ENCODE measurements at places on chromosomes 4 and X.
A peak's percentile ranks its signal among the peaks of the same experiment; 100 is the strongest.

GRCh38 chrX:132576939-132577338 lies 88.1 kb upstream of the MBNL3 start:
- no peak for DNase-seq

DNA sequence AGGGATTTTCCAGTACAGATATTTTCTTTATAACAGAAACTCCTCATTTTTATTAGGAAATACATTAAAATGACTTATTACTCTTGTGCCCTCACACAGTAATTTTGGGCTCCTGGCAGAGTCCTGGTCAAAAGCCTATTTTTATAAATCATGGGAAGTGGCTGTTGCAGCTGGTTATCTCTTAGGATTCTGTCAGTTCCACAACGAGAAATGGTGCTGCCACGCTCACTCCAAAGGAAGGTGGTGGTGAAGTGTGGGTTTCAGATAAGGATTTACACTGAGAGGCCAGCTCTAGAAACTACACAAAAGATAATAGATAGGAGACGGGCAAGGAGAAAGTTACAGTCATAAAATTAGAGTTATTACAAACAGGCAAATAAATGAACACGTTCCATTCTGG lies 159.2 kb upstream of the FAM241A start:
- no peak for DNase-seq

- no peak for DNase-seq
Measured at GRCh38 chrX:23884427-23885024, 23.2 kb downstream of the APOO start.

DNA sequence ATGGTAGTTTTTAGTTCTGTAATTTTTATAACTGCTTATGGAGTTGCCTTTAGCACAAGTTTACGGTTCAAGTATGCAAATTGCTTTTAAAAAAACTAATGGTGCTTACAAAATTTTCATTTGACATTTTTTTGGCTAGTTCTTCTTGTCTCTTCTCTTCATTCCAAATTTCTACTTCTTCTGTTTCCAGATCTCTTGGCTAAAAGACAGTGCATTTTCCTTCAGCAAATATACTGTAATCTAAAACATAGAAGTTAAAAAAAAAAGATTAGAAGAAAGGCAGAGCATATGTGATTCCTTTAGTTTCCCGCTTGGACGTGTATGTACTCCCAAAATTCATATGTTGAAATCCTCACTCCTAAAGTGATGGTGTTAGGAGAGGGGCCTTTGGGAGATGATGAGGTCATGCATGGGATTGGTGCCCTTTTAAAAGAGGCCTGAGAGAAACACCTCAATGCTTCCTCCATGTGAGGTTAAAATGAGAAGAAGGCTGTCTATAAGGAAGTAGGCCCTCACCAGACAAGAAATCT lies 132.1 kb upstream of the NPY2R start:
- no peak for DNase-seq

GRCh38 chr4:74658116-74658515 lies 136.2 kb downstream of the BTC start:
- no peak for DNase-seq

DNA sequence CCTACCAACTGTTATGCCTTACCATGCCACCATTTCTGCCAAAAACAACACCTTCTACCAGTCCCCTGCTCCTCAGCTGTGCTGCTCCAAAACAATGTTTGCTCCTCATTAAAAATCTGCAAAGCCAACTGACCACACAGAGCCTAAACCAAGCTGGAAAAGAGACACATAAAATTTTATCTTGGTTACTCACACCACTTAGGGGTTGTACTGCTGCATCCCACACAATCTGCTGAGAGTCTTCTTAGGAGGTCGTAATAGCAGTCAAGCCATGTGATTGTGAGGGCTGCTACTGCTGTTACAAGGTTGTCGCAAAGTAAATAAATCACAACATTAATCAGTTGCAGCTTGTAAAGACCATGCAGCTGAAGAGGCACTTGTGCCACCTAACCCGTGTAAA lies 607.4 kb upstream of the FAM241A start:
- no peak for DNase-seq

GRCh38 chr4:76380561-76380960 lies 40.4 kb downstream of the CCDC158 start:
- DNase-seq = no peak

- DNase-seq = no peak
Measured at GRCh38 chr4:122976111-122976510, 53.7 kb upstream of the NUDT6 start.

- no peak for DNase-seq
Measured at GRCh38 chr4:54707406-54707805, 49.6 kb downstream of the KIT start.

- no peak for DNase-seq
Measured at GRCh38 chr4:10347815-10348214, 109.4 kb downstream of the ZNF518B start.

DNA sequence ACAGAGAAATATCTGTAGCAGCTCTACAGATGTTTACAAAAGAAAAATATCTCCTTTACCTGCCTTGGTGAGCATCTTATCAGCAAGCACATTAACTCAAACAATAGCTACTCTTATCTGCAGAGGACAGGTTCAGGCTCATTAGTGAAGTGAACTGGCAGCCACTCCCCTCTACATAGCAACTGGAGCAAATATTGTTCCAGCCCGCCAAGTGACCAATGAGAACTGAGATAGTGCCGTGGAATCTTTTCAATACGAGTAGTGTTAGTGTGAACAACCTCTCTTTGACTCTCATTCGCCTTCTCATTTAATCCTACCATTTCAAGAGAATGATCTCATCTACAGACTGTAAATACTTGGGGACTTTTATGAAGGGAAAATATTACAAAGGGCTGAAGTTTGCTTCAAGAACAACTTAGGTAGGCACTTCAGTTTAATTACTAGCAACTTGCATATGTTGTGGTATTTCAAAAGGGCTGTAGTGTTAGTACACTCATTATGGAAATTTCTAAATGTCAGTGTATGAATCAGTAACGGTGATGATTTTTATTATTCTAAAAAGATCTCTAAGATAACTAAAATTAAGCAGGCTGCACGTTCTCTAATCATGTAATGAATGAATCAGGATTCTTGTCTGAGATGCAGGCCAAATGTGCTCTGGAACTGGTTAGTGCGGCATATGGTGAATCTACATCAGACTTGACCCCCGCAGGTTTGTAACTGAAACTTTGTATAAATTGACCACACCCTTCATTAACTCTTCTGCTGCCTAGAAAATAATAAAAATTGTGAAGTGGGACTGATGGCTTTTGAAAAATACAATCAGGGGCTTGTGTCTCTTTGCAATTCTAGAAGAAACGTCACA lies 72.4 kb downstream of the PALLD start:
- no peak for DNase-seq

DNA sequence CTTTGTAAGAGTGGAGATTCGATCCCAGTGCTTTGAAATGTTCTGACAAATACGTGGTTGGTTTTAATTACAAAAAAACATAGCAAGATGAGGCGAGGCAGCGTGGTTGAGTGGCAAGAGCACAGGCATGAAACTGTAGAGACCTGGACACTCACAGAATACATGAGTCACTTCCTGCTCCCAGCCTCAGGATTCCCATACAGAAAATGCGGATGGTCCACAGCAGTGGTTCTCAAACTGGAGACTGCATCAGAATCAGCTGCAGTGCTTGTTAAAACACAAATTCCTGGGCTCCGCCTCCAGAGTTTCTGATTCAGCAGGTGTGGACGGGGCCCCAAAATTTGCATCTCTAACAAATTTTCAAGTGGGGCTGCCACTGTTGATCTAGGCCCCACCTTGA lies 10.1 kb downstream of the OTOP1 start:
- no peak for DNase-seq

DNA sequence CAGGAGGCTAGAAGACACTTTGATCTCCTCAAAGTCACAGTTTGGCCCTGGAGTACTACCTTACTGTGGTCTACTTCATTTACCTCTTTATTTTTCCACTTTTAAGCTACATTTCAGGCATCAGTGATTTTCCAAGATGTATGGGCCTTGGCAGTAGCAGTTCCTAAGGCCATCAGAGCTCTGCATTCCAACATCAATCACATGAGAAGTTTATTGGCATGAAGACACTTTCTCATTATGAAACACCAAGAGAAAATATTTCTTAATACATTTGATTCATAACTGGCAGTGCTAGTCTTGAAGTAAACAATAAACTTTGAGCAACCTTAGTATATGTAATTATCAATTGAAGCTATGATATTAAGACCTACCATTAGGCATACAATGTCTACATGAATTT lies 178.1 kb downstream of the IL15 start:
- DNase-seq = no peak

GRCh38 chrX:108344216-108344615 lies 94.0 kb downstream of the COL4A6 start:
- DNase-seq = no peak

DNA sequence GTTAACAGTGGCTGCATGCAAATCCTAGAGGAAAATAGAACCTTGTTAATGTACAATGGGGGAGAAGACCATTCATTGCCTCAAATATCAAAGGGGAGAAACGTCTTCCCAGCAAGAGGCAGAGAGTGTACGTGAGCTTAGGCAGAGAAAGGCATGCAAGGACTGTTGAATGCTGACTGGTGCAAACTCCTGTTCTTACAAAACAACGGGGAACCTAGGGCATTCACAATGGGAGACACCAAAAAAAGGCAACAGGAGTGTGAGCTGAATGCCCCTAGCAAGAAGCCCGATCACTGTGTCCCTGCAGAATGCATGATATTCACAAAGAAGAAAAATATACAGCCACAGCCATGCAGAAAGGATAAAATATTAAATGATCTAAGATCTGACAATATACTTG lies 184.9 kb downstream of the NSUN7 start:
- DNase-seq = no peak

- no peak for DNase-seq
Measured at GRCh38 chrX:1354036-1355019, 17.7 kb downstream of the IL3RA start.

- no peak for DNase-seq
Measured at GRCh38 chr4:182042945-182043344, 200.3 kb upstream of the TENM3 start.

DNA sequence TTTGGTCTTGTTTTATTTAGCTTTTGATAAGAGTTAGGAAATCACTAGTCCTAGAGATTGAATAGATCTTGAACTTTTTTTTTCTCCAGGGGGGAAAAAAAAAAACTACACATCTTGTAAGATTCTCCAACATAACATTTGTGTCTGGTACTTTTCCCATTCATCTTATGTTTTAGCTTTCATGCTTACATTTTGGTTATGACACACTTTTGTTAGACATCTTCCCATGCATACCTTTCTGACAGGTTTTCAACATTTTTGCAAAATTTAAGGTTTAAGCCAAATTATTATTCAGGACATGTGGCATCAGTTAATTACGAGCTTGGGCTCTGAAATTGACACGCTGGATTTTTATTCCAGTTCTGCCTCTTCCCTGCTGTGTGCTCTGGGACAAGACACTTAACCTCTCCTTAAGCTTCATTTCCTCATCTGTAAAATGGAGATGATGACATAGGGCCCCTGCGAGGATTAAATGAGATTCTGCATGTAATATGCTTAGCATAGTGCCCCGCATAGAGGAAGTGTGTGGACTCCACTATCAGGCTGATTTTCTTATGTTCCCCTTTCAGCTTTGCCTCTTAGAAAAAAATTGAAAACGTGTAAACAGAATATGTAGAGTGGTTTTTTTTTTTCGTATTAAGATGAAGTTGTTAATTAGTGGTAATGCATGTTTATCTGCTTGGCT lies 5.3 kb downstream of the KIT start:
- DNase-seq = no peak

DNA sequence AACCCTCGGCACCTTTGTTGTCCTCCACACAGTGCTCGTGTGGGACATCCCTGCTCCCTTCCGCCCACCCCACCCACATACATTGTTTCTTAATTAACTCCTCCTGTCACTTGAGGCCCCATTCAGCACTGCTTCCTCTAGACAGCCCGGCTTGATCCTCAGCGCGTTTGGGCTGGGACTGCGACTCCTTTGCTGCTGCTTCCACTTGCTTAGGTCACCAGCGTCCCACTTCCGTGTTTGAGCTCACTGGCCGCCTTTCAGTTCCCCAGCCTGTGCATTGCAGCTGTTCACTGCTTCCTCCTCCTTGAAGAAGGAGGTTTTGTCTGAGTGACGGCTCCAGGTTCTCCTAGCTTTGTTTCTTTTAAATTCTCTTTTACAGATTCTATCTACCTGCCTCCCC lies 16.1 kb downstream of the RNF4 start:
- DNase-seq = peak; percentile 29

GRCh38 chr4:169051761-169052593 lies 41.9 kb upstream of the CBR4 start:
- DNase-seq = no peak

DNA sequence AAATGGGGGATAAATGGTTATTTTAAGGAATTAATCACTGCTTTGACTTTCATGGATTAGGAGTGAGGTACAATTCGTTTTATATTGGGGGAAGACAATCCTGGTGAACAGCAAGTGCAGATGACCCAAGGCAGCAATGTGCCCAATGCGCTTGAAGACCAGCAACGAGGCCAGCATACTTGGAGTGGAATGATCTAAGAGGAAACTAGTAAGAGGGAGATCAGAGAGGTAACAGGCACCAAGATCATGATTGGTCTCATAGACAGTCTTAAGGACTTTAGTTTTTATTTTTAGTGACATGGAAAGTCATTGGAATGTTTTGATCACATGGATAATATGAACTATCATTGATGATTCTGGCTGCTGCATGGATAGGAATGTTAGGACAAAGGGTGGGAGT lies 90.6 kb downstream of the BMPR1B start:
- DNase-seq = no peak

DNA sequence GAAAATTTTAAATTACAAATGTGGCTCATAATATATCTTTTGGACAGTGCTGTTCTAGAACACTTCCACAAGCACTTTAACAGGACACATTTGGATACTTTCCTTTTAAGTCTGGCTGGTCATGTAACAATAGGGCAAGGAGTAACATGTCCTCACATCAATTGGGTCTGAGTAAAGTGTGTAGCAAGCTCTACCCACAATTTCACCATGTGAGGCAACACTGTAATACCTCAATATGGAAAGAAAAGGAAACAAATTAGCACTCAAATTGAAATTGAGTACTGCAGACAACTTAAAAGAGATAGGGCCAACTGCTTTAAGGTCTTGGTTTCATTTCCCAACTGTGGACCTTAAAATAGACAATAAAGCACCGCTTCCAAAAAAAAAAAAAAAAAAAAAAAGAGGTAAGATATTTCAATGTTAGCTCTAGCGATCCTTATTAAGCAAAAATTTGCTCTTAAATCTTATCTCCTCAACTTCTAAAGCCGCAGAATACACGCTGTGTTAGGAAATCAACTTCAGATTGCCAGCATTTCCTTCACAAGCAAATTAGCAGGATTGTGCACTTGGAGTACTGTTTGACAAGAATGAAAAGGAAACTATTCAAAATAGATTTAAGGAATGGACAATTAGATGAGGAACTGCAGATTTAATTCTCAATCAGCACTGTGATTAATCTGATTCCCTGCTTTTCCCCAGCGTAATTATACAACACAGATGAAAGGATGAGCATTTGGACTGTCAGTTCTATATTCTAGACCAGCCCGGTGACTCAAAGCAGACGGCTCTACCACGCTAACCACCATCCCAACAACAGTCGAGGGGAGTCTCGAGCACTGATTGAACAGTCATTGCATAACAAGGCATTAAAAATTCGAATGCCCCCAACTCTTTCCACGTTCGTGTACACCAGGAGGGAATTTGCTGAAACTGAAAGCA lies 1.6 kb downstream of the CASK start:
- DNase-seq = no peak

Data from stimulated activated CD8-positive, alpha-beta memory T cell treated with anti-CD3 and anti-CD28 coated beads, Interleukin-2, amount 100 ng/mL, for 48 hours (primary cell).